Lung (tissue), 17 donors: ENCODE measurements at places on chromosomes 4 and X. TPM values are rescaled to one million over a fixed set of nuclear protein-coding genes. Genes with fewer than 3 reads are reported as not detected.

TMEM47 gene
- 16.7 TPM for total RNA-seq

PNMA6A gene
- total RNA-seq, result 2.0 TPM

TLL1 gene
- 2.7 TPM for total RNA-seq

CT45A1 gene
- not detected for total RNA-seq

PDE5A gene
- 27.6 TPM for total RNA-seq

RAB39B gene
- 0.83 TPM for total RNA-seq

FRG1 gene
- 33.0 TPM for total RNA-seq

SPIN2A gene
- 0.77 TPM for total RNA-seq

EVC gene
- total RNA-seq, result 23.2 TPM

FAM236A gene
- not detected for total RNA-seq

TRIM61 gene
- 1.4 TPM for total RNA-seq

DUX4 gene
- not detected for total RNA-seq

GATA1 gene
- total RNA-seq, result 0.43 TPM

TCP11X2 gene
- 1.7 TPM for total RNA-seq

CSAG1 gene
- total RNA-seq, result not detected
